Hippocampal formation (tissue), 2 donors: ENCODE measurements at places on chromosomes 2 and 18.

GRCh38 chr2:112665113-112665780 lies 19.5 kb downstream of the SLC20A1 start:
- no peak for DNase-seq

- no peak for DNase-seq
These were observed 17.3 kb upstream of the RHOB start for GRCh38 chr2:20429528-20429927.

- DNase-seq = no peak
These were observed 7.8 kb upstream of the NARS1 start for GRCh38 chr18:57629422-57629821.

GRCh38 chr2:27916293-27916995 lies 25.9 kb downstream of the BABAM2 start:
- DNase-seq = no peak

DNA sequence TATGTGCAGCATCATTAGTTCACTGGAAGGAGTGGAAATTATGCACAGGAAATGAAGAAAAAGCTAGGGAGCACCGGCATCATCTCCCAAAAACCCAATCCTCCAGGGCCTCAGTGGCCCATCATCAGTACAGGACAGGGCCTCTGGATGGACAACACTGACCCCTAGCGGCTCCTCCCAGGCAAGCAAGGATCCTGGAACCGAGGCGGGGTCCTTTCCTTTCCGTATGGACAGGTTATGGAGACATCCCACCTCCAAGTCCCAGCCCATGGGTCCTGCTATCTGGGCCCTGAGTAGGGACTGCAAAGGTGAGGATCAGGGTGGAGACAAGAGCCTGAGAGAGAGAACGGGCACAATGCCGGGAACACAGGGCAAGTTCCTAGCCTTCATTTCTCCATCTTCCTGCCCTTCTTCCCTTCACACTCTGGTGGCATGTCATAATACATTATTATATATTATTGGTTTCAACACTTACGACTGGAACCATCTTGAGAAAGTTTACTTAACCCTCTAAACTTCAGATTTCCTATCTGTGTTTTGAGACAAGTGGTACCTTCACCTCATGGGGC lies 68.2 kb downstream of the ZNF516 start:
- DNase-seq = no peak

DNA sequence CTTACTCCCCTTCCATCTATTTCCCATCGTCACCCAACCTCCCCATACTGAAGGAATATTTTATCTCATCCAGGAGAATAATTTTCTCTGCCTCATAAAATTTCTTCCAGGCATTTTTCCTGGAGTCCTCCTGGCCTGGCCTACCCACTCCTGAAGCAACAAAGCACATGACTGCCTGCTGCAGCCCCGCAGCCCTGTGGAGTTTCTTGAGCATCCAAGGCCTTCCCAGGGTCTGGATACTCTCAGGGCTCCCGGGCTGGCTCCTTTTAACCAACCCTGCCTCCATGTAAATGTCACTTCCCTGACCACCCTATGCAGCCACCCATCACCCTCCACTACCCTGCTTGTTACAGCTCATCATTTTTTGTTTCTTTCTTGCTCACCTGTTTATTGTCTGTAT lies 64.0 kb downstream of the CDH20 start:
- no peak for DNase-seq

GRCh38 chr2:26627350-26628105 lies 13.6 kb downstream of the CIB4 start:
- DNase-seq = no peak

- DNase-seq = no peak
These were observed 206.0 kb downstream of the SPP2 start for GRCh38 chr2:234256516-234256915.

DNA sequence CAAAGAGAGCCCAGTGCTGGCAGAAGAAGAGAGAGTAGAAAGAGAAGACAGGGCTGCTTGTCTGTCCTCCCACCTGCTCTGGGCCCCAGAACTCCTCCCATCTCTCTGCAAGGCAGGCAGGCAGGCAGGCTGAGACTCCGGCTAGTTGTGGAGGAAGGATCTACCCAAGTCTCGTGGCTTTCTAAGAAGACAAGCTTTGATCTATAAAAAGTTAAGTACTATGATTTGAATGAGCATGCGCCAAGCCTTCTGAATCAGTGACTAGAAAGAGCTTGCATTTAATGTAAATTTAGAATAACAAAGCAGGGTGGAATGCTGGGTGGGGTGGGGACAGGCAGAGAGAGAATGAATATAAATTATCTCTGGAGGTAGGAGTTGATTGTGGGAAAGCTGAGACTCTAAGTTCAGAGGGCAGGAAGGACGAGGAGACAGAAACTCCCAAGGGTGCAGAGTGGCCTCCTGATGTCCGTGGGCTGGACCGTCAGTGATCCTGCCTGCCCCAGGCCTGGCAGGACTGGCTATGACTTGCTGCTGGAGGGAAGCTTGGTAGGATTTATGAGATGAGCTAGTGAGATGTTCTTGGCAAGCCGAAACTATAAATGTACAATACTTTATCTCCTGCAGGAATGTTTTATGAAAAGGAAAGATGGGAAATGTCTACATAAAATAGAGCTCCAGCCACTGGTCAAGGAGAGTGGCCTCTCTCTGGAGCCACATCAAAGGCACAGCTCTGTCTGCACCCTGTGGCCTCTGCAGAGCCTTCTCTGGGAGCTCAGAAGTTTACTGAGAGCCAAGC lies 447.5 kb downstream of the TNS1 start:
- no peak for DNase-seq

DNA sequence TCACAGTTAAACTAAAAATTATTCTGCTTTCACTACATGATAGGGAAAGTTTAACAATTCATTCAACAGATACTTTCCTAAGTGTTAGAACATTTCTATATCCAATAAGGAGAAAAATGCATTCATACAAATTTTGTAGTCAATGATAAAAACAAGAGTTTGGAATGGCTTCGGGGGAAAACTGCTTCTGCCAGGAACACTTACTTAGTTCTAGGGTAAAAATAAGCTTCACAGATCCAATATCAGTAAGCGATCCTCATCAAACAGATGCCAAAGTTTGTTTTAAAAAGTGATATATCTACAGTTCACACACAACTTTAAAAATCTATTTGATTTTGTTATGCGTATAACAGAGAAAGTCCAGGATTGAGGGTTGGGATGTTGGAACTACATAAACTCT lies 199.7 kb downstream of the LRRTM4 start:
- DNase-seq = no peak

GRCh38 chr2:60538101-60538500 lies 15.4 kb downstream of the BCL11A start:
- no peak for DNase-seq

DNA sequence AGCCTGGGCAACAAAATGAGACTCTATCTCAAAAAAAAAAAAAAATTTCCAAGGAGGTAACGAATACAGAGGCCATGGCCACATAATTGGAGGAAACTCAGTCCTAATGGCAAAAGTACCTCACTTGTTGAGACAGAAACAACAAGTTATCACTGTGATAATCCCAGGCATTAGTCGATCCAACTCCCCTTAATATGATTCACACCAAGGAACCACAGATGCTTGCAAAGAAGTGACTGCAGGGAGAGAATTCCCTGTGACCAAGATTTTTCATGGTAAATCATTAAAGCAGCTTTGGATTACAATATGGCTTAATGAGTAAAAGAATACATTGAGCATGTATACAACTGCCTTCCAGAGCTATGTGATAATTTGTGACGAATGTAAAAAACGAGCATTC lies 80.4 kb upstream of the RNU4ATAC start:
- no peak for DNase-seq

DNA sequence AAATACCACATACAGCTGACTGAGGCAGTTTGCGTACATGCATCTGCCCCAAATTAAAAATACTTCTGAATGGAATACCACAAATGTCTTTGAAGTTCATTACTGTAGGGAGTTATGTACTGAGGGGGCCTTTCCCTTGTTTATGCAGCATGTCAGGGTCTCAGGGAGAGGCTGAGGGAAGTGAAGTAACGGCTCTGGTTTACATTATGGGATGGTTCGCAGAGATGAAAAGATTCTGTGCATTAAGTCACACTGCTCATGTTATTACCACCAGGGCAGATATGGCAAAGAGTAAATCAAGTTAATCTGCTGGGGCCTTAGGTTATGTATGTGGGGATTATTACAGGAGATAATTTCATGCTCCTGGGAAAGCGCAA lies 385.9 kb upstream of the RND3 start:
- DNase-seq = no peak

- DNase-seq = no peak
These were observed 1898.4 kb upstream of the CELF4 start for GRCh38 chr18:39464006-39464405.

- no peak for DNase-seq
These were observed at the start of gene ASTL for GRCh38 chr2:96138179-96139145. Gene ASTL (minus strand): TSS chr2:96138502. CDS start chr2:96138436, 66 bp downstream.

GRCh38 chr2:84906108-84906899 lies 848 bp downstream of the TMSB10 start:
- no peak for DNase-seq

DNA sequence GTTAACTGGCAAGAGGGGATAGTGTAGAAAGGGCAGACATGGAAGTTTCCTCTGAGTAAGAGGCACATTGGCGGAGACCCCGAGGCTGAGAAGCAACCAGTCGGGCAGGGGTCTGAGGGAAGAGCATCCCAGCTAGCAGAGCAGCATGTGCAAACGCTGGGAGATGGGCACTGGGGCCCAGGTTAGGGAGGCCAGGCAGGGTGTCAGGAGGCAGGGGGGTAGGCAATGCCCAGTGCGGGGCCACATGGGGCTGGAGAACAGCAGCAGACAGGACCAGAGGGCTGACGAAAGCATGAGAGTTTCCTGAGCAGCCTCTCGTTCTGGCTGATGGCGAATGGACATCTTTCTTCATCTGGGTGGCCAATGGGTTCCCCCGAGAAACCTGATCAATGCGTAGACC lies 88.2 kb downstream of the INPP5D start:
- DNase-seq = no peak

GRCh38 chr2:188869550-188869949 lies 104.6 kb upstream of the COL3A1 start:
- DNase-seq = no peak

GRCh38 chr2:238895891-238896600 lies 48.2 kb downstream of the TWIST2 start:
- DNase-seq = no peak

GRCh38 chr2:236180076-236180816 lies 12.1 kb upstream of the GBX2 start:
- no peak for DNase-seq

GRCh38 chr2:236545814-236546480 lies 23.7 kb upstream of the ACKR3 start:
- no peak for DNase-seq

DNA sequence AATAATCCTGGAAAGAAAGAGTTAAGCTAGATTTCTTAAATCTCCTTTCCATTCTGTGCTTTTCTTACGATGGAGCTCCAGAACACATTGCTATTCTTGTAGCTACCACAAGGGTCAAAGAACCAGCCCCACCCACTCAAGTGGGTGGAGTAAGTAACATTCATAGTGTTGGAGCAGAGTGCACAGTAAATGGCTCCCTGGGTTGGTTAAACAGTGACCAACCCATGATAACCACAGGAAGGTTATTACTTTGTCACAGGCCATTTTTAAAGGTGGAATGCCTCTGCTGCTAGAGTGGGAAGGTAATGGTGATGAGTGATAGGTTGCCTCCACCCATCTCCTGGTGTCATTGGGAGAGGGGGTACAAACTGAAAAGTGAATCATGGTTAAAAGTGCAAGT lies 13.9 kb downstream of the ARPC2 start:
- no peak for DNase-seq
